GM04504 (cell line): ENCODE measurements at places on chromosomes 2 and 18.

- DNase-seq = peak; percentile 27
Observed at GRCh38 chr18:23437357-23438045, 15.6 kb upstream of the RIOK3 start.

GRCh38 chr2:45342-46130, 769 bp downstream of the FAM110C start:
- no peak for DNase-seq

DNA sequence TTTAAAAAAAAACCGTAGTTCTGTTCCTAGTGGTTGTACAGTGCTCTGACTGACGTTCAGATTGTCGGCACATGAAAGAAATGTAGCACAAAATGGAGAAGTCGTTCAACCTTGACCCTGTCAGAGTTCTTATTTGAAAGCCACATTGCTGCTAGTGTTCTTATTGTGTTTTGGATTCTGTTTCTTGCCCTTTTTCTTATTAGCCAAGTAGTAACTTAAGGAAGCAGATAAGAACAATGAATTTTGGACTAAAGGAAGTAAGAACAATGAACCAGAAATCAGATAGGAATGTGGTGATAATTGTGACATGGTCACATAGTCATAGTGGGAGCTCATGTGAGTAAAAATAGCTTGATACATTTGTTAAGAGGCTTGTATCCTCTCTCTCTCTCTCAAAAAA, 45.9 kb downstream of the RPIA start:
- DNase-seq = no peak

GRCh38 chr2:55550368-55551102, 31.0 kb downstream of the CFAP36 start:
- peak; percentile 41 for DNase-seq

GRCh38 chr2:66569974-66570373, 135.0 kb downstream of the MEIS1 start:
- no peak for DNase-seq

DNA sequence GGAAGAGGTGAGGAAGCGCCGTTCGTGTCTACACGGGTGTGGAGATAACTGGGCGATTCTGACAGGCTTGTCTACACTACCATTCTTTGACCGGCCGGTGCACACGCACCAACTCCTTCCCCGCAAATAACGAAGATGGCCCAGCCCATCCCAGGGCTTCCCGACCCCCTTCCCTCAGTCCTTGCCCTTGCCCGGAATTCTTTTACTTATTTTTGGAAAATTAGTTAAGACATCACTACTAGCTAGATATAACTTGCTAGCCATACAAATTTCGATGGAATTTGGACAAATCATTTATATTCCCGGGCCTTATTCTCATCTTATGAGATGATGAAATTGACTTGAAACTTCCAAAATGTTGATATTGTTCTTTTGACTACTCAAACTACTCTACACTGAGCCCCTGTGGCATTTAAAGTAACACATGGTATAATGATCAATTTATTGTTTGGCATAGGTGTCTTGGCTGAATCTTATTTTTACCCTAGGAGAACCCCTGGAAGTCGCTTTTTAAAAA, 1.3 kb downstream of the ERICH2 start:
- no peak for DNase-seq

GRCh38 chr2:430291-431040, 142.6 kb upstream of the ALKAL2 start:
- no peak for DNase-seq

DNA sequence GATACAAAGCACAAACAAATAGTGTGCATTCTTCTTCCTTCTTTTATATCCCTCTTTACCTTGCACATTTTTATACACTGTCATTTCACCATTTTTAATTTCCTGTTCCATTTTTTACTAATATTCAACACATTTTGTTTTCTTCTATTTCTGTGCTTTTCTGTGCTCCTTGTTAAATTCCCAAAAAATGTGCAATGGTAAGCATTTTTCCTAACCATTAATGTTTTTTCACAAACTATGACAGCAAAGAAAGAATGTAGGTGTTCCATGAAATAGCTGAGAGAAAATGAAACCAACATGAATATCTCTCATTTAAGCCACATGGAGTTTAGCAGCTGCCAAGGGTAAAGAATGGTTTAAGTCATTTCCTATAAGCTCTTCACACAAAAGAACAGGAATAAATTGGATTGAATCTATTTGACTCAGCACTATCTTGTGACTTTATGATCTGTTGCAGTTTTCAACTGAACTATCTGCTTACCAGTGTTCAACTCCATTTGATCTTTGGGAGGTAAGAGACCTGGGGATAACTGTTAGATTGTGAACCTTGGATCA, 145.7 kb upstream of the CDH19 start:
- no peak for DNase-seq

GRCh38 chr2:241443486-241444223, 64.7 kb downstream of the STK25 start:
- DNase-seq = no peak

DNA sequence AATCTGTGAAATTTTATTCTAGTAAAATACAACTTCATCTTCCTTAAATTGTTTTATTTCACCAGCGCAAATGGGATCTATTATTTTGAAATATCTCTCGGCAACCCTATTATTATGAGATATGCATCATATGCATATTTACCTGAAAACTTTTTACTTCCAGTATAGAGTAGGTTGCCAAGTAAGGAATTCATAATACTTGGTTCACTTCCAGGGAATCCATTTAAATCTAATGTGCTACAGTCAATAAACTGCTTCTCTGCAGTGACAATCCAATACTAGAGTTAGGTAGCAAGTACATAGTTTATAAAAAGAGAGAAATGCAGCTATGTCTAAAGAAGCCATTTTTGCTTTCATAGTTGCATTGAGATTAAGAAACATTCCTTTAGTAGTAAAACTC, 88.8 kb upstream of the FAM117B start:
- DNase-seq = no peak

- no peak for DNase-seq
Observed at GRCh38 chr2:18519914-18520450, 40.5 kb downstream of the RDH14 start.

- peak; percentile 53 for DNase-seq
Observed at GRCh38 chr2:29123617-29124349, 8.6 kb downstream of the CLIP4 start.

DNA sequence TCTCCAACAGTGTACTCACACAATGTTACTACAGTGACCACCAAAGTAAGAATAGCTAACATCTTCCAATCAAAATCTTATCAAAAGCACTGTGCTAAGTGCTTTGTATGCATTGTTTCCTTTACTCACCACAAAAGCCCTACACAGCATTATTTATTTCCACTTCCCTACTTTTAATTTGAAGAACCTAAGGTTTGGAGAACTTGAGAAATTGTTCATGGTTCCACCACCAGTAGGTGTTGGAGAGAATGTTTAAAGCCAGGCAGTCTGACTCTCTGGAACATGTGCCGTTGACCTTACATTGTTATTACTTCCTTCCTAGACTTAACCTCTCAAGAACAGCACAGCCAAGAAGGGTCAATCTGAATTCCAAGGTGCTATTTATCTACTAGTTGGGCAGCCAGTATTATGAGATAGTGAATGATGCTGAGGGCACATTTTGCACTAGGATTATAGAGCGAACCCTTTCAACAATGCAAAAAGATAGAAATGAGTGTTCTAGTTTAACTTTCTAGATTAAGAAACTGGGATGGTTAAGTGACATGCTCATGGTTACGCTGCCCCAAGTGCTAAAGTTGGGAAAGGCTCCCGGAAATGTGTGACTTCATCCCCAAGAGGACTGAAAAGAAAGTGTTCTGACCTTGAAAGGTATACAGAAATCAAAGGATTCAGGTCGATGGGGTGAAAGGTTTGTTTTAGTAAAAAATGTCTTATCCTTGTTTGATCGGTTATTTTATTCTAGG, 55.2 kb upstream of the FAM136A start:
- no peak for DNase-seq

GRCh38 chr2:11480859-11481258, 14.9 kb upstream of the E2F6 start:
- DNase-seq = no peak

GRCh38 chr2:236340251-236340650, 76.0 kb upstream of the ASB18 start:
- DNase-seq = no peak

DNA sequence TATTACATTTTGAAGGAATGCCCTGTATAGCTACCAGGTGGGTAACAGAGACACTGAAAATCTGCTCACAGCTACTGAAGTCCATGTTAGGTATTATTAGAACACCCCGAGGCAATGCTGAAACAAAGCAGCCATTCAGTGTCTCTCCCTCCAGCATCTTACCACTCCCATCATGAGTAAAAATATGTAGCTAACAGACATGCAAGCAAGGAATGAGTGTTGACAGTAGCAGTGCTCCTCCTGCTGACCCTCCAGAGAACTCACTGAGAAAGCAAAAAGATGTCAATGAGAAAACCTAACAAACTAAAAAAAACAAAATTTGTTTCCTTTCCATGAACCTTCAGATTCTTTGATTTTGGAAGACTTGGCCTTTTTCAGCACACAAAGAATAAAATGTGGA, 393.9 kb downstream of the LRRTM1 start:
- no peak for DNase-seq

DNA sequence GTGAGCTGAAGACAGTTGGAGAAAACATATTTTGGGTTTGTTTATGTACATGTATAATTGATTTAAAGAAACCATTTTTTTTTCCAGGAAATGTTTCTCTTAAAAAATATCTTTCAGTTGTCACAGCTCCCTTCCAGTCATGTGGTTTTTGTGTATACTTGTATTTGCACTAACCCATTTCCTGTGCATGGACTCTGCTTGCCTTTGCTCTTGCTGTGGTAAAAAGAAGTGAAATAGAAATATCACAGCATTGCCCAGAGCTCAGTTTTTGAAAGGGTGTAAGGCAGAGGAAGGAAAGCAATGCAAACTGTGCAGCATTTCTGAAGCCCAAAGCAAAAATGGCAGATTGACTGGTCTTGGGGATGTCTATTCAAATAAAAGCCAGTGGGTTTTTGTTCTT, 10.4 kb upstream of the DOCK10 start:
- no peak for DNase-seq

DNA sequence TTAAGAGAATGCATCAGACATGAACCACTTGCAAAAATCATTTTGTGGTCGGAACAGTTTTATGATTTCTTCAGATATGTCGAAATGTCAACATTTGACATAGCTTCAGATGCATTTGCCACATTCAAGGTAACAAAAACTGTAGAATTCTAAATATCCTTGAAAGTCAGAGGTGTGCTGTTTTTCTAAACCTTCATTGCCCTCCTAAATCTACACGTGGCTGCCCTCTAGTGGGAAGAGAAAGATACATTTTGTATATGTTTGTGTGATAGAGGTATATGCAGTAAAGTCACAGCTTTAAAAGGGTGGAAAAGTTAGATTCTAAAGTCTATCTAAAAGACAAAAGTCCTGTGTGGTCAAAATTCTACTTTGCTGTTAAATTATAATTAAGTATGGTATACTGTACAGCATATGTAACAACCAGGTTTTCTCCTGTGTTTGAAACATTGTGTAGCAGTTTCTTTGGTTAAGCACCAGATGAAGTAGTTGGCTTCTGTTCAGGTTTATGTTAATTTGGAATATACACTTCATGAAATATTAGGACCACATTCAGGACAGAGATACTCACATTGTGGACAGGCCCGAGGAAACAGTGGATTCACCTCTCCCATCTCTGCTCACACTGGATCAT, 65.9 kb upstream of the ITM2C start:
- no peak for DNase-seq

- no peak for DNase-seq
Observed at GRCh38 chr2:227152093-227152766, 11.8 kb downstream of the COL4A4 start.

- peak; percentile 41 for DNase-seq
Observed at GRCh38 chr2:112880091-112880531, 30.9 kb upstream of the IL37 start.

DNA sequence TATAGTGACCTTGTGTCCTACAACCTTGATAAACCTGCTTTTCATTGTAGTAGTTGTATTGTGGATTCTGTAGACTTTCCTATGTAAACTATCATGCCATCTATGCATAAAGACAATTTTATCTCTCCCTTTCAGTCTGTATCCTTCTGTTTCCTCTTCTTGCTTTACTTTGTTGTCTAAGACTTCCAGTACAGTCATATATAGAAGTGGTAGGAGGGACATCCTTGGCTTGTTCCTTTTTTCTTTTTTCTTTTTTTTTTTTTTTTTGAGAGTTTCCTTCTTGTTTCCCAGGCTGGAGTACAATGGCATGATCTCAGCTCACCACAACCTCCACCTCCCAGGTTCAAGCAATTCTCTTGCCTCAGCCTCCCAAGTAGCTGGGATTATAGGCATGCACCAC, 39.7 kb downstream of the UBE2F start:
- no peak for DNase-seq

- DNase-seq = no peak
Observed at GRCh38 chr2:133500917-133501316, 67.3 kb downstream of the NCKAP5 start.

DNA sequence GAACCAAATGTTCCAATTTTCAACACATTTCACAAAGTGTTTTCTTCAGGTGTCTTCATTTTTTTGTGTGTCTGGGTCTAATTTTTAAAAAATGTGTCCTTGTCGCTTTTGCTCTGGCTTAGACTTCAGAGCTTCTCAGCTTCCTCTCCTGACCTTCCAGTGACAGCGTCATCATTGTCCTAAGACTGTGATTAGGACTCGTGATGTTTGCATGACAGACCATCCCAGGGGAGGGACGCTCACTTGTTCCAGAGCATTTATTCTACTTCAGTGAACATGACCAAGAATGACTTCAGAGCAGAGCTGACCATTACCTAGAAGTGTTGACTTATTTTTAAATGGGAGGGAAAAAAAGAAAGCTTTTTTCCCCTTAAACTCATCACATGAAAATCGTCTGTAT, 591.9 kb downstream of the IRS1 start:
- no peak for DNase-seq

DNA sequence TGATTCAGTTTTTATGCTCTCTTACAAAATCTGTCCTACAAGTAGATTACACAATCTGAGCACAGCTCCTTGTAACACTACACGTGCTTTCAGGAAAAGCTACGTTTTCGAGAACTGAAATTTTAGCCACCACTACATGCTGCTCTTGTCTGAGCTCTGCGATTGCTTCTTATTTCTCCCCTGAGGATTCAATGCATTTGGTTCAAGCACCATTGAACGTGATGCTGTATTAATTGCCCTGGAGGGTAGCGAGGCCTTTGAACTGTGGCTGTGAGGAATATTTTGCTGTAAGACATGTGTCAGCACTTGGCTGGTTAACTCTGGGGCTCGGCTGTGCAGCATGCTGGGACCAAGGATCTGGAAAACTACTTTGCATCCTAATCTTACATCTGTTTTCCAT, 405.8 kb downstream of the EPHA4 start:
- peak; percentile 11 for DNase-seq

GRCh38 chr2:38598991-38599295, 3.8 kb downstream of the HNRNPLL start:
- DNase-seq = no peak

GRCh38 chr2:106269591-106270291, 75.6 kb upstream of the UXS1 start:
- no peak for DNase-seq

- DNase-seq = no peak
Observed at GRCh38 chr2:53727921-53728320, 39.7 kb upstream of the CHAC2 start.
